NCI-H2171 treated with DMSO at 0.1 percent for 48 hours (cell line): ENCODE measurements at places on chromosomes 1 and 21.

DNA sequence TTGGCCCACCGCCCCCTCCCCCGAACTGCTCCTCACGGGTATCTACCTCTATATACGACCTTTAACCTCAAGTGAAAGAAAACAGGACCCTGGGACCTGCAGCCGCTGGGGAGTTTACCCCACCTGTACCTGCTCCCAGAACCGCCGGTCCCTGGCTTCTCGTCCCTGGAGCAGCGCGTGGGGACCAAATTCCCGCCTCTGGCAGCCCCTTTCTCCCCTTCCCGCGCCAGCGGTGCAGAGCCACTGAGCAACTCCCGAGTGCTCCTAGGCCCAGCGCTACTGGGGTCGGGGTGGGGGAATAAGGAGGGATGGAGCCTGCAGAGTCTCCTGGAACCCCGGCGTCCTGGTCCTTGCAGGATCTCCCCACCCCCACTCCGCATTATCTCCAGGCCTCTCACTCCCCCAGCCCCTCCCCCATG is 1.6 kb downstream of the SYT6 start:
- no peak for DNase-seq

- peak; percentile 11 for DNase-seq
Measured at GRCh38 chr1:154348429-154349076, 23.2 kb downstream of the ATP8B2 start.

DNA sequence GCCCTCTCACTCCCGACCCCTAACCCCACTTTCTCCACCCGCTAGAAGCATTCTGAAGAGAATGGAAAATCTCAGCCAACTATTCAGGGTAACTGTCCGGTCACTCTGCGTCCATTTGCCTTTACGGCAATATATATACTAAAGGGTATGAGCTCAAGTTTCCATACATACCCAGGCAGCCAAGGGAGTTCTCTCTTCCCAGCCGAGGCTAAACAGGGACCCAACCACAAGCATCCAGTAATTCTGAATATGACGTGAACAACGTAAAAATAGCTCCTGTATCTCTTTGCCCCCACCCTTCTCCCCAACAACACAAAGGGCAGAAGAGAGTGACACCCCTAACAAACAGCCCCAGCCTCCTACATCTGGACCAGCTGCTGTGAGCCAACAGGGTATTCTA is 67.7 kb downstream of the SSBP3 start:
- DNase-seq = no peak

- DNase-seq = no peak
Measured at GRCh38 chr1:117685936-117686806, 80.3 kb downstream of the TENT5C start.

DNA sequence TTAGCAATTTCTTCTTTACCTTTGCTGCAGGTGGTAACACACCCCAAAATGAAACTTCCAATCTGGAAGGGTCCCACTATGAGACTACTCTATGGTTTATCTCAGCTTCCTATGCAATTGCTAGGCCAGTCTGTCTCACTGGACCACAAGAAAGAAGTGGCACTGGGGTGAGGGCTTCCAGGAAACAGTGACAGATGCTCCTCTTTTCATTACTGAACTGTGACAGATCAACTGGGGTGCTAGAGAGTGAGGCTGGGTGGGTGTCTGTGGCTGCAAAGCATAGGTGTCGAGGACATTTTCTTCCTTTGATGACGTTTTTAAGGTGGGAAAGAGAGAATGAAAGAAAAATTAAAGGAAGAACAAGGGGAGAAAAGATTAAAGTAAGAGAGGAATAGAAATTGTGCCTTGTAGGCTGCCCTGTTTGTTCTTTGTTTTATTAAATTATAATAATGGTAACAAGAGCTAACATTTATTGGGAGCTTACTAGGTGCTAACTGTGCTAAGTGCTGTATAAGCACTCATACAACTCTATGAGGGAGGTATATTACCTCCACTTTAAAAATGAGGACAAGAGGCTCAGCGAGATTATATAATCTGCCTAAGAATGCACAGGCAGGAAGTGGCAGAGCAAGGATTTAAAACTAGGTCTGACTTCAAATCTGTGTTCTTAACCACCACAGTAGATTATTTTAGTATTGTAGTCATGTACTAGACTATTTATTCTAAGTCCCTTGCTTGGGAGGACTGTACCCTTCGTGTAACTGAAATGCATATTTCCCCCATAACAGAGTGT is 27.8 kb upstream of the DMRTA2 start:
- no peak for DNase-seq
